Breast epithelium (tissue), 4 donors: ENCODE measurements at places on chromosomes 1 and 21. TPM values are rescaled to one million over a fixed set of nuclear protein-coding genes. Genes with fewer than 3 reads are reported as not detected.

Gene DDX59
- 24.2 TPM for total RNA-seq

Gene DIO1
- not detected for total RNA-seq

Gene UBE2U
- total RNA-seq = not detected

Gene FNBP1L
- 63.6 TPM for total RNA-seq

Gene C1QTNF12
- total RNA-seq = not detected

Gene PYHIN1
- 2.6 TPM for total RNA-seq

DNA sequence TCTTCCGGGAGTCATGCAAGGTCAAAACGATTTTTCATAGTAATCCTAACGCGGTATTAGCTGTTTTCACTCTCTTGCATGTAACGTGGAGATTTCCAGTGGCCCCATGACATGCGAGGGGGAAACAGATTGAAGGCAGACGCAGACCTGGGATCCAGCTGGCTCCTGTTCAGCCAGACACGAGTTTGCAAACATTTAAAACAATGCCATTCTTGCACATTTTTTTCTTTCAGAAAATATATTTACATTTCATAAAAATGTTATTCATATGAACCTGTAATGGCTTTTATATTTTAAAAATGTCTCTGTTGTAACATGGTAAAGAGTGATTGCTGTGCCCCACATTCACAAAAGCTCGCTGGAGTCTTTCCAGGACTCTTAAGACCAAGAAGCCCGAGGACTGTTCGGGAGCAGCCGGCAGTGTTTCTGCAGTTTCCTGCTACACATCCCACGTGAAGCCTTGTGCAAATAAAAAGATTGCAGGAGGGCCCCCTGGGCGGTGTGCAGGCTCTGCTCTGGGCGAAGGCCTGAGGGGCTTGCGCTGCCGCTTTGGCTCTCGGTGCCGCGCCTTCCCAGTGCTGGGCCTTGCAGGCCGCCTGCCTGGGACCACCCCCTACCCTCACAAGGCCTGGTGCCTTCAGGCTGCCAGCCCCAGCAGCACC lies 184.9 kb downstream of the DYRK1A start:
- DNase-seq = no peak

- no peak for DNase-seq
These were observed 124.9 kb downstream of the RUNX1 start for GRCh38 chr21:34924194-34924593.

- DNase-seq = no peak
These were observed 31.0 kb downstream of the ARID1A start for GRCh38 chr1:26726784-26727183.

DNA sequence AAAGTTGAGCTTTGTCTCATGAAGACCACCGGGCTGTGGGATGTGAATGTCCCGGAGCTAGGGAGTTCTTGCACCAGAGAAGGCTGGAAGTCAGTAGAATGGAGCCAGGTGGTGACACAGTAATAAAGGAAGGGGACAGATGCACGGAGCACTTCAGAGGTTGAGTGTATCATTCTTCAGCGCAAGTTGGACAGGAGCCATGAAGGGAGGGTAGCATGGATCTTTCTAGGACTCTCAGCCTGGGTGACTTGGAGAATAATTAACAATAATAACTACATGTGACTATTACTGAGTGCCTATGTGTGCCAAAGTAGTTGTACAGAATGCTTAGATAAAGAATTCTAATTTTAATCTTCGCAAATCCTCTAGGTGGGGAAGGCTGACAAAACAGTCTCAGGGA lies 258.7 kb upstream of the AJAP1 start:
- no peak for DNase-seq

- no peak for DNase-seq
These were observed 10.4 kb upstream of the ZNF669 start for GRCh38 chr1:247114351-247115140.

DNA sequence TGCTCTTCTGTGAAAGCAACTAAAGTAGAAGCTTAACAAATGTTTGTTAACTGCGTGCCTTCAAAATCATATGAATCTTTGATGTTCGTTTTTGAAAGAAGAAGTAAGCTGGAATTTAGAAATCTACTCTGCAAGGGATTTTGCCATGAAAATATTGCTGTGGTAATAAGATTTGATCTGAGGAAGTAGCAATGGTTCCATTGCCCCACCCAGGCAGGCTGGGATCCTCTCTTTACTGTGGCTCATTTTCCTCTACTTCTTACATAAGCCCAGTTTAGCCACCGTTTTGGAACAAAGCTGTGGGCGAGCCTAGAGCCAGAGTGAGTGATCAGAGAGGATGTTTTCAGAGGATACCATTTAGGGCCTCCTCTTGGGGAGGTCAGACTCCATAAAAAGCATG lies 20.3 kb upstream of the PTGFRN start:
- DNase-seq = no peak

- DNase-seq = no peak
These were observed 116.3 kb downstream of the ST6GALNAC3 start for GRCh38 chr1:76190749-76191424.

DNA sequence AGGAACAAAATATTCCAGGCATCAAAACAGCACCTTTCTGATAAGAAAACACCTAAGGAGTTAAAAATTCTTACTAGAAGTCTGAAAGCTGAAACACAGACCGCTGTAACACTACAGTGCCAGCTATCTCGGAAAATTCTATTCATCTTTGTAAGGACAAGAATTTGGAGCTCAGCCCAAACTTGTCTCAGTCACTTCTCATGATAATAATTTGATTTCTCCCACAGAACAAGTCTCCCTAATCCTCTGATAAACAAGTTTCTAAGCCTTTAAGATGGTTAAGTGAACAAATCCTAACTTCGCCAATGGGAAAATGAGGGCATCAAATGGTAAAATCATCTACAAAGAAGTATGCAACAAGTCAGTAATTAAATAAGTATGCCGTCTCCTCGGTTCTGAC lies 59.9 kb downstream of the SIPA1L2 start:
- no peak for DNase-seq

GRCh38 chr1:224199679-224200078 lies 16.6 kb downstream of the DEGS1 start:
- no peak for DNase-seq

GRCh38 chr1:95049935-95050334 lies 22.8 kb downstream of the ALG14 start:
- DNase-seq = no peak

DNA sequence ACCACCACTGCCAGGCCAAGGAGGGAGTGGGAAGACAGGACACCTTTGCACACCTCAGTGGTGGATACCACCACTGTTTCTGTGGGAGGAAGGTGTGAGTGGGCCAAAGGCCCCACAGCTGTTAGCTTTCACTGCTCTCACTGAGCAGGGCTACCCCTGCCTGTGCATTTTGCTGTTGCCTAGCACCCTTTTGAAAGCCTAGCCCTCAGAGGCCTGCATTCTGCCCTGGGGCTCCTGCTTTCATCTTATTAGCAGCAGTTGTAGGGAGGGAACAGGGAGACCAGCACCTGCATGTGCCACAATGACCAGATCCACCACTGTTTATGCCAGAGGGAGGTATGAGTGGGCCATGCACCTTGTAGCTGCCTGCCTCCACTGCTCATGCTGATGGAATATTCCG lies 110.9 kb upstream of the C21orf91 start:
- no peak for DNase-seq

DNA sequence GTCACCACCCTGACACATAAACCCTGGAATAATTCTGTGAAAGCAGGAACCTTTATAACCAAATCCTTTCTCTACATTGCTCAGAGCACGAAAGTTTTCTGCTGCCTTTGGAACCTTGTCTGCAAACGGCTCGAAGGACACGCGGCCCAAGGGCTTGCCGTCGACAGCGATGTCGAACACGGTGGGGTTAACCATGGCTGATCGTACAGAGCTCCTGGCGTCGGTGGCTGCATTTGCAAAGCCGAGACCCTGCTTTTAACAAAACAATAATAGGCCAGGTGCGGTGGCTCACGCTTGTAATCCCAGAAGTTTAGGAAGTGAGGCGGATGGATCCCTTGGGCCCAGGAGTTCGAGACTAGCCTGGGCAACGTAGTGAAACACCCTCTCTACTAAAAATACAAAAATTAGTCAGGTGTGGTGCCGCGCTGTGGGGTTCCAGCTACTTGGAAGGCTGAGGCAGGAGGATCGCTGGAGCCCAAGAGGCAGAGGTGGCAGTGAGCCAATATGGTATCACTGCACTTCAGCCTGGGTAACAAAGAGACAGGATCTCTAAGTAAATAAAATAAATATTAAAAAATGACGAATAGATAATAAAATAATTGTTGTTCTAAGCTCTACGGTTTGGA lies 2.2 kb upstream of the EIF2B3 start:
- no peak for DNase-seq

GRCh38 chr21:26060335-26061115 lies 110.0 kb downstream of the APP start:
- no peak for DNase-seq

GRCh38 chr1:52432807-52433206 lies 28.4 kb downstream of the PRPF38A start:
- no peak for DNase-seq

DNA sequence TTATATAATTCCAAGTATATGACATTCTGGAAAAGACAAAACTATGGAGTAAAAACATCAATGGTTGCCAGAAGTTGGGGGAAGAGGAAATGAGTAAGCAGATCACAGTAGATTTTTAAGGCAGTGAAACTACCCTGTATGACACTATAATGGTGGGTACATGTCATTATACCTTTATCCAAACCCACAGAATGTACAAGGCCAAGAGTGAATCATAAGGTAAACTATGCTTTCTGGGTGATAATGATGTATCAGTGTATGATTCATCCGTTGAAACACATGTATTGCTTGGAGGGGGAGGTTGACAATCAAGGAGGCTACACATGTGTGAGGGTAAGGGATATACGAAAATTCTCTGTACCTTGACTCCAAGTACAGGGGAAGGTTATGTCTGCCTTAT lies 862.7 kb downstream of the PLA2G4A start:
- DNase-seq = no peak

GRCh38 chr1:116842654-116843053 lies 67.1 kb upstream of the PTGFRN start:
- no peak for DNase-seq
